Mucosa of descending colon (tissue), 3 donors: ENCODE measurements at places on chromosomes 4 and X. TPM values are rescaled to one million over a fixed set of nuclear protein-coding genes. Genes with fewer than 3 reads are reported as not detected.

HSFX2 gene
- total RNA-seq, result not detected

PRRG1 gene
- 12.0 TPM for total RNA-seq

GRCh38 chr4:10011885-10012284 is 9.4 kb downstream of the SLC2A9 start:
- DNase-seq, result no peak

- no peak for DNase-seq
Measured at GRCh38 chr4:100804576-100805360, 286.9 kb upstream of the EMCN start.

DNA sequence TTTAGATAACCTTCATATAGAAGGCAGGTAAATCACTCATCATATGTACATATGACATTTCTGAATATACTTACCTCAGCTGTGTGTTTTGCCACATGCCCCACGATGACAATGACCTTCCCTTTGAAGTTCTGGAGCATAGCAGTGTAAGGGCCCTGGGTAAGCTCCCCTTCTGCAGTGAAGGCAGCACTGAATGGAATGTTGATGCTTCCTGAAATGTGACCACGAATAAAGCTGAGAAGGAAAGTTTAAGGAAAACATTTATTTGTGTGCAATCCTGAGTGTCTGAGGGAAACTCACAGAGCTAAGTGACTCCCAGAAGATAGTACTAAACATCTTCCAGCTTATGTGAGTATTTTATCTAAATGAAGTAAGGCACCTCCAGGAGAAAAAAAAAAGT is 200.1 kb downstream of the NPNT start:
- no peak for DNase-seq

- no peak for DNase-seq
Measured at GRCh38 chr4:183600189-183600685, 58.7 kb downstream of the RWDD4 start.

DNA sequence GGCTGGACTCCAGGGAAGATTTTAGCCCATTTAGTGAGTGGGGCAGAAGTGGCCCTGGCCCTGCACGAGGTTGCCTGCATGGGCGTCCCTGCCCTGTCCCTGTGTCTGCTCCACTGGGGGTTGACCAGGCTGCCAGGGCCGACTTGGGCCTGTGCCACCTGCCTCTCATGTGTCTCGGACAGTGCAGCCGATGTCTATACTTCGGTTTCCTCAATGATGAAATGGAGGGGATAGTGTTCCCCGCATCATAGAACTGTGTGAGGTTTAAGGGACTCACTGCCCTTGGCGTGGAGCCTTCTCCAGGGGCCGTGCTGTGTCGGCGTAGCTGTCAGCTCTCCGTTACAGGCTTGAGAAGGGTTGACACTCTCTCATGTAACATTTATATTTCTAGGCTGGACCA is 27.0 kb upstream of the MSANTD1 start:
- no peak for DNase-seq

DNA sequence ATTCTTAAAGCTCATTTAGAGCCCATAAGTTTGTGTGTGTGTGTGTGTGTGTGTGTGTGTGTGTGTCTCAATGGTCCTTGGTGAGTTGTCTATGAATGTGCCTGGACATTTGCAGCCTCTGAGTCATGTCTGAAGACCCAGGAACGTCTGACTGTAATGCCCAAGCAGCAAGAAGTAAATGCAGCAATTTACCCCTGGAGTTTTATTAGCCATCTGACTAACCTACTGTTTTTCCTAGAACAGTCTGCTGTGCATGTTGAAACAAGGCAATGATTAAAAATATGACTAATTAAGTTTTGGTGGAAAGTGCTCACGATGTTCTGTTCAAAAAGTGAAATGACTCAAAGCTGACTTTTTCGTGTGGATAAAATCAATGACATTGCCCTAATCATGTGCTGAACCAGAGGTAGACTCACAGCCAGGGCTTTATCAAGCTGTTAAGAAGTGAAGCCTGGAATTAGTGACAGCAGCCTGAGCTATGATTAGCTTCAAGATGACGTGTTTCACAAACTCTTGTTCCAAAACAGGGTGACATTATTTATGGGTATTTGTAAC is 201.6 kb downstream of the CPE start:
- no peak for DNase-seq

LRIT3 gene
- 0.06 TPM for total RNA-seq

DNA sequence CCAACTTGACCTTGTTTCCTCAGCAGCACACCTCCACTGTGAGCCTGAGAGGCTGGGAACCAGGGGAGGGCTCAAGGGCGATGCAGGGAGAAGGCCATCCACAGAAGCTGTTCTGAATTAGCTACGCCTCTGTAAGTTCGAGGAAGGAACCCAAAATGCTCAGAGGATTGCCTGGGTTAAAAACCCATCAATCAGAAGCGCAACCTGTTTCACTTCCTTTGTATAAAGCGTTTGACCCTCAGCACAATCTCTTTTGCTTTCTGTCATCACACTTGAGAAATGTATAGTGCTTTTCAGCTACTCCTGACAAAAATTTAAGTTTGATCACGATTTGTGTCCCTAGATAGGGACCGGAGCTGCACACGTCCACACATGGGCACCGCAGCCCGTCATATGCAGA is 48.0 kb upstream of the MAP3K15 start:
- DNase-seq, result no peak
